ENCODE measurements at places on chromosomes 6 and 20.

DNA sequence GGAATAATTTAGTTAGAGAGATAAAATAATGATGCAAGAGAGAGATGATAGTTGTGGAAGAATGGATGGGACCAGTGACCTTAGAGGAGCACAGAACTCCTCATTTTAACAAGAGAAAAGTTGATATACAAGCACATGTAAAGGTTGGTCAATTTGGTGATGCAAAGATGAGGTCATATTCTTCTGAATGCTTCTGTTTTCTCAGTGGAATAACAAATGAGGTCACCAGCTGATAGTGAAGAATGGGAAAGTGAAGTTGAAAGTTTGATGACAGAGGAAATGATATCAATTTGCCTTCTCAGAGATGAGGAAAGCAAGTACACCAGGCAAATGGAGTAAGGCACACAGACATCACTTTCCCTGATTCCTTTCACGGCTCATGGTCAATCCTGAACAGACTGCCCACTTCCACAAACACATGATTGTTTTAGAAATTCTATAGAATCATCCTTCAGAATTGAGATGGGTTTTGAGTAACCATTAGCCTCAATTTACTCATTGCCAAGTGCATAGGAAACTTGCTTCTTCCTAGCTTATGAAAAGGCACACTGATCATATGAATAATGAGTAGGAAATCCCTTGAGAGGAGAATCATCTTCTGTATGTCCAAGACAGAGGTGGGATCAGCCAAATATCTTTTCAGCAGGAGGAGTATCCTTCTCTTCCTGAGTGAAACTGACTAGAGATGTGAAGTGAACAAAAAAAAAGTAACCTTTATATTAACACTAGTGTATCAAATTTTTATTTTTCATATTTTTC, 82.4 kb upstream of the TCF21 start:
- DNase-seq = no peak

GRCh38 chr6:125952764-125953501, 3.6 kb upstream of the HINT3 start:
- DNase-seq = no peak

DNA sequence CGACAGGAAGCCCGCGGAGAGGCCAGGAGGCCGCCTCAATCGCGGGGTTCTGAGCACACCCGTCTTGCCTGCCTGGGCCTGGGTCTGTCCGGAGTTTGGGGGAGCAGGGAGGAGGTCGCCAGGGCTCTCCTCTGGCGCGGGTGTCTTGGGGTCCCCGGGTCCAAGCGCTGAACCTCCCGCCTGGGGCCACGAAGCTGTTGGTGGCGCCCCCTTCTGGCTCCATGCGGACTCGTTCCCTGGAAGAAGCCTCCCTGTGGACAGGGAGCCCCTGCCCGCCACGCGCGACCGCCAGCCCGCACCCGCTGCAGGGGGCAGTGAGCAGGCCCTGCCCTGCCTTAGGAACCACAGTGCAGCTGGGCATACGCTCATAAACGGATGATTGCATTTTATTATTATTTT, 44.7 kb downstream of the MCUR1 start:
- DNase-seq = no peak

DNA sequence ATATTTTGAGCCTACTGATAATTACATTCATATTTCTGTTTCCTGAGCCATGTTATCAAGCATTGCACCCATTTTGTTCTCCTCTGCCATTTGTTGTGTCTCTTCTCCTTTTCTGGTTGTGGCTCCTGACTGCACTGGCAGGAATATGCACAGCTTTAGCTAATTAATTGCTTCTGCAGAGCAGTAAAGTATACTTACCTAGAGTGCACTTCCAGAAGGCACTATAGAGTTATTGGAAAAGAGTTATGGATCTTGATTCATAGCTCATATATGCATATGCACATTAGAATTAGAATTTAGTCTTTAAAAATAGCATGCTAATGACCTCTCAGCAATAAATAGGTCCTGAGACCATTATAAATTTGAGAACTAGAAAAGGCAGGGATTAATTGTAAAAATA, 262.6 kb downstream of the NKAIN2 start:
- DNase-seq = no peak

DNA sequence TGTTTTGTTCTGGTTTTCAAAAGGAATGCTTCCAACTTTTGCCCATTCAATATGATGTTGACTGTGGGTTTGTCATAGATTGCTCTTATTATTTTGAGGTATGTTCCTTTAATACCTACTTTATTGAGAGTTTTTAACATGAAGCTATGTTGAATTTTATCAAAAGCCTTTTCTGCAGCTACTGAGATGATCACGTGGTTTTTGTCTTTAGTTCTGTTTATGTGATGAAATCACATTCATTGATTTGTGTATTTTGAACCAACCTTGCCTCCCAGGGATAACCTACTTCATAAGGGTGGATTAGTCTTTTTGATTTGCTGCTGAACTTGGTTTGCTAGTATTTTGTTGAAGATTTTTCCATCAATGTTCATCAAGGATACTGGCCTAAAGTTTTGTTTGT, 92.7 kb upstream of the TCF21 start:
- DNase-seq = no peak

DNA sequence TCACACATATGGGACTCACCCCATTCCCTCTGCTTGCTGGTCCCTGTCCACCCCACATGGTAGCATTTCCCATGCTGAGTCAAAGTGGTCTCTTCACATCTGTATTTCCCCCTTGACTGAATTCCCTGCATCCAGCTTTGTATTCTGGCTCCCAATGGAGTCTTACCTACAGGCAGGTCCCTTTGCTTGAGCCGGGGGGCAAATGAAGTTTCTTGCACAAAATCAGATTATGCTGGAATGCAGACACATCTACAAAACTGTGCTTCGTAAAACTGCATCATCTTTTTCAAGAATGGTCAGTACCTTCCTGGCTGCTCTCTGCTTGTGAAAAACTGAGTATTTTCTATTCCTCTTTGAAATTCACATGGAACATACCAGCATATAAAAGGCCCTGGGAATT, 32.1 kb upstream of the BCAS1 start:
- DNase-seq = no peak

- DNase-seq = no peak
These were observed 39.2 kb upstream of the CDKN1A start for GRCh38 chr6:36639171-36639808.

DNA sequence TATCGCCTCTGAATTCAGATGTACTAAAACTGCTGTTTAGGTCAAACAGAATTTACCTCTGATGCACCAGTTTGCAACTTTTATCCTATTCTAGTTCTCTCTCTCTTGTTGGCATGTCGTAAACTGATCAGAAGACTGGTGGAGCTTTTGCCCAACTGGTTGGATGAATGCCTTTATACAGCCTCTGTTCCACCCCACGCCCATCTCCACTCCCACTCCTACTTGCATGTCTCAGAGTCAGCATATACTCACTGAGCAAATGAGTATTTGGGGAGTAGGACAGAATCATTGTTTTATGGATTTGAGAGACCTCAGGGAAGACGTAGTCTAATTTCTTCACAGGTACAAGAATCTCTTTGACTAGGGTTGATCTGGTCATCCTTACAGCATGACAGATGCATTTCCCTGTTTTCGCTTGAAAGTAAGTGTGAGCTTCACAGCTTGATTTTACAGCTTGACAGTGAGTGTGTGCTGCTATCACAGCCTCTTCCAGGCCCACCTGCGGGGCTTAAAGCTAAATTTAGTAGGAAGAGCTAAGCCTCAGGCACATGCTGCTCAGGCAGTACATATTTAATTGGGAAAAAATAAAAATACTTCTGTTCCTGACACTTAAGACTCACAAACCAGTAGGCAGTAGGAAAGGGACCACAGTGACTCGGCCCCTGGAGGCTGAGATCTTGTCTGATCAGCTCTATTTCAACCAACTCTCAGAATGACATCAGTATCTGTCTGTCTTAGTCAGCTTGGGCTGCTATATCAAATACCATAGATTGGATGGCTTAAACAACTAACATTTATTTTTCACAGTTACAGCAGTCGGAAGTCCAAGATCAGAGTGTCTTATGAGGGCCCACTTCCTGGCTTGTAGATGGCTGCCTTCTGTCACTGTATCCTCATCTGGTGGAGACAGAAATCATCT, 30.4 kb downstream of the TRMT6 start:
- DNase-seq = no peak

- no peak for DNase-seq
These were observed 460.9 kb upstream of the SULF2 start for GRCh38 chr20:48246061-48246790.

DNA sequence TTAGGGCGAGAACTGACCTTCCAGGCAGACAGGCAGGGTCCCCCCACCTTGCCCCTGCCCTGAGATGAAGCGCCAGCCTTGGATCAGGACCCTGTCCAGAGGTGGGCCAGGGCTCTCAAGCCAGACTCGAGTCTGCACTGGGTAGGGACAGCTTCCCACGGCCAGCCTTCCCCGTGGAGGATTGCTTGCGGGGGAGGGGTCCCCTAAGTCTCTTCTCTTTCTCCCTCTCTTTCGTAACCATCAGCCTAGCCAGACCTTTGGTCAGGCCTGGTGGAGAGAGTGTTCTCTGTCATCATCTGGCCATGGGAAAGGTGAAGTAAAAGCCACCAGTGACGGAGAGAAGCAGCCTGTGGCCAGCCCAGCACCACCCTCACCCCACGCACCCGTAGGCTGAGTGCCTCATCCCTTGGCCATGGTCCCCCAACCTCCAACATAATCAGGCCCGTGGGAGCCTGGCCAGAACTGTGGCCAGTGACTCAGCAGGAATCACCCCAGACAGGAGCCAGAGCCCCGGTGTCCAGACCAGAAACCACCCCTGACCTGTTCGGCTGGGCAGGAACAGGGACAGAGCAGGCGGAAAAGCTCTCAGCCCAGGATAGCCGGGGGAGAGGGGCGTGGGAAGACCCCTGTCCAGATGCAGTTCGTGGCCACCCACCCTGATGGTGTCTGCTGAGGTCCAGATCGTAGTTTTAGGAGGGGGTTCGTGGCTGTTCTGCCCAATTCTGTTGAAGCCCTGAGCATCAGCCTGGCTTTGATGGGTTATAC, 47.1 kb downstream of the SNAI1 start:
- no peak for DNase-seq

GRCh38 chr6:148271711-148272439, 70.8 kb upstream of the SASH1 start:
- no peak for DNase-seq

Measured in NAMALWA (cell line).